ENCODE measurements at places on chromosomes 11 and 22. TPM values are rescaled to one million over a fixed set of nuclear protein-coding genes. Genes with fewer than 3 reads are reported as not detected.

Gene HOATZ
- not detected for total RNA-seq

Gene SLC22A12
- total RNA-seq: not detected

Gene IGF2
- 473 TPM for total RNA-seq

Gene TMEM121B
- total RNA-seq: 0.94 TPM

Gene C2CD3
- 26.2 TPM for total RNA-seq

All from sciatic nerve (tissue), 2 donors.